Stimulated activated CD4-positive, alpha-beta T cell treated with anti-CD3 and anti-CD28 coated beads, Interleukin-1b, Interleukin-23, amount 100 ng/mL, for 1 hour (primary cell): ENCODE measurements at places on chromosomes 12 and 14.

DNA sequence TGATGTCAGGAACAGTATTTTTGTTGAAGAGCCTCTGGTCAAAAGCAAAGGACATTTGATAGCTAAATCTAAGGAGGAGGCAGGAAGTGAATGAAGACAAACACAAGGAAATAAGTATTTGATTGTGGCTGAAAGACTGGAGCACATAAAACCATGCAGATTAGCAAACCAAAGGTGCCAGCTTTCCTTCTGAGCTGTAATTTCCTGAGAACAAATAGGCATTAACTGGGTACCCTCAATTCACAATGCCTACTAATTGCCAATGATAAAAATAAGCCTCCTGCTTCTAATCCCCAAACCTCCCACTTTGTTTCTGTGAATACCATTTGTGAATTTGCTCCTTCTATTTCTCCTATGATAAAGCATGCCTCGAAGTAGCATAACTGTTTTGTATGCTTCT is 1279.6 kb upstream of the USP15 start:
- DNase-seq, result no peak

DNA sequence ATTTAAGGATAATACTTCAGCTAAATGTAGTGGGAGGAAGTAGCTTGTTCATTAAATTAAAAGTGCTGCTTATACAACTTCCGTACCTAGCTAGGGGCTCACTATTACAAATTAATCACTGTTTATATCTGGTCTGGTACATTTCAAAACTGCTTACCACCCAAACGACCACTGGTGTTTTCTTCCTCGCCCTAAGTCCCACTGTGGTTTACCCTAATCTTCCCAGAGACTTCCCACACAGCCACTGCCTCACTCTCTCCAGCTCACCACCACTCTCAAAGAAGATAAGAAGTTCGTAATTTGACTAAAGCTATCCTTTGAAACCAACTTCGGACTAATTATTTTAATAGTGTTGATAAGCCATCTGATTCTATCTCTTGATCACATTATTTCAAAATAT is 62.6 kb downstream of the PLXNC1 start:
- no peak for DNase-seq

DNA sequence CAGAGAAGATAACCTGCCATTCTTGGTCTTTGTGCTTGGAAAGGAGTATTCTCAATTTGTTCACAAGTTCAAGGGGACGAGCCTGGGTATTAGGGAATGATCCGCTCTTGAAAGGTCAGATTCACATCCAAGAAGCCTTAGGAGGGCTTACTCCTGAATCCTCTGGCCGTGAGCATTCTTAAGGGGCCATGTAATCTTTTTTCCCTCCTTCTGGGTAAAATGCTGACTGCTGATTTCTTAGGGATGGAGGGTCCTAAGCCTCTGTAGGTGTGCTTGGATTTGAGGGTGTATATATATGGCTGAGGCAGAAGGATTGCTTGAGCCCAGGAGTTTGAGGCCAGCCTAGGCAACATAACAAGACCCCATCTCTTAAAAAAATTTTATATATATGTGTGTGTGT is 149.1 kb downstream of the TSPAN9 start:
- DNase-seq, result no peak

DNA sequence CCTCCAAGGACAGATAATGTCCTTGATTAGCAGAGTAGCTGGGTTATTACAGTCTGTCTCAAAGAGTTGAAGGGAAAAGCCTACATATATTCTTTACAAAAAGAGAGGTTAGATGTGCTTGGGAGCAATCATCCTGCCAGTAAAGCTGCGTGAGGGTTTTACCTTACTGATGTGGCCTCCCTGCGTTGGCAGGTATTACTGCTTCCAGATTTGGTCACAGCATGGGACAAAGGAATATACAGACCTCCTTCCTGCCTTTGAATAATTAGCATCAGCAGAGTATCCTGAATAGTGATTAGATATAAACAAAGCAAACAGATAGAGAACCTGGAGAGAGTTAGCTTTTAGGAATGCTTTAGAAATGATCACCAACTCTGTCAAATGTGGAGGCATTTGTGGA is 69.6 kb downstream of the TMTC2 start:
- DNase-seq, result no peak

DNA sequence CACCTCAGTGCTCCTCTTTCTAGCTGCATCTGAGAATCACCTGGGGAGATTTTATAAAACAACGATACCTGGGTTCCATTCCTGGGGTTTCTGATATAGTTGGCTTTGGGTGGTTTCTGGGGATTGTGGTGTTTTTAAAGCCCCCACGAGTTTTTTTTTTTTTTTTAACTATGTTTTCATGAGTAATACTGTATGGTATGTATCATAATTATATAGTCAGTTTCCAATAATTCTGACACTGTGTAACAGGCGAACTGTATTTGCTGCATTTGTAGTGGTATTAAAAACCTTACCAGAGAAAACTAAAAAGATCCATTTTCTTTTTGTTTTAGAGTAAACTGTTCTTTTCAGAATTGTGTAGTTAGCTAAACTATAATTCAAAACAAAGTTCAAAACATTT is 84.9 kb downstream of the SRGAP1 start:
- DNase-seq, result no peak

GRCh38 chr12:69583203-69583602 is 2.1 kb upstream of the CCT2 start:
- no peak for DNase-seq
